Upper lobe of left lung (tissue), 6 donors: ENCODE measurements at places on chromosomes 3 and 15. TPM values are rescaled to one million over a fixed set of nuclear protein-coding genes. Genes with fewer than 3 reads are reported as not detected.

SMAD6 gene
- 377 TPM for total RNA-seq

SIN3A gene
- total RNA-seq = 56.6 TPM

HTR3E gene
- total RNA-seq = not detected

GALNT15 gene
- 11.5 TPM for total RNA-seq

ABHD14A gene
- 26.6 TPM for total RNA-seq

ZBED2 gene
- total RNA-seq = 7.0 TPM

SLC22A14 gene
- 0.30 TPM for total RNA-seq

CCR9 gene
- not detected for total RNA-seq

KAT2B gene
- total RNA-seq = 36.7 TPM

PRRT3 gene
- 2.7 TPM for total RNA-seq

KNG1 gene
- not detected for total RNA-seq

LXN gene
- 23.9 TPM for total RNA-seq

MITF gene
- 37.2 TPM for total RNA-seq

CCNB2 gene
- 1.7 TPM for total RNA-seq

CCR8 gene
- not detected for total RNA-seq

TNFSF10 gene
- total RNA-seq = 67.4 TPM

ALS2CL gene
- total RNA-seq = 64.3 TPM

CKMT1B gene
- total RNA-seq = 3.9 TPM

SIDT1 gene
- total RNA-seq = 2.6 TPM

CNTN6 gene
- 13.1 TPM for total RNA-seq

ADGRG7 gene
- total RNA-seq = not detected

GPR62 gene
- not detected for total RNA-seq

ARHGEF3 gene
- total RNA-seq = 29.3 TPM

SLC28A2 gene
- total RNA-seq = not detected

CFAP20DC gene
- 0.37 TPM for total RNA-seq

SH2D7 gene
- total RNA-seq = not detected
